Body of pancreas (tissue), 4 donors: ENCODE measurements at places on chromosomes 12 and 14. TPM values are rescaled to one million over a fixed set of nuclear protein-coding genes. Genes with fewer than 3 reads are reported as not detected.

DNA sequence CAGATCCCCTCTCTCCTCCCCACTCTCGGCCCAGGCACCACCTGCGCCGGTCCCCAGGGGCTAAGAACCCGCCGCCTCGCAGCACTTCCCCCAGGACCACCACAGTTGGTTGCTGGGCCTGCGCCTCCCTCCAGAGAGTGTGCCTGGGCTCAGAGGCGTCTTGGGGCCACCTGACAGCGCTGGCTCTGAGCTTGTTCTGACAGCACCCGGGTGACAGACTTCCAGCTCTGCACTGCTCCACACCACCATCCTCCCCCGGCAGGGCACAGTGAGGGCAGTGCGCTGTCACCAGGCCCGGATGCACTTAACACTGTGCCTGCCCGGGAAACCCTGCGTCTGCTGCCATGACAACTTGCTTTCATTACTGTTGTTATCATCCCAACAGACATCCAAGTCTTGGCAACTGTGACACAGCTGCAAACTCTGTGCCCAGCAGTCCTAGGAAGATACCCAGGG lies 6.6 kb downstream of the BRF1 start:
- peak; percentile 48 for DNase-seq

DNA sequence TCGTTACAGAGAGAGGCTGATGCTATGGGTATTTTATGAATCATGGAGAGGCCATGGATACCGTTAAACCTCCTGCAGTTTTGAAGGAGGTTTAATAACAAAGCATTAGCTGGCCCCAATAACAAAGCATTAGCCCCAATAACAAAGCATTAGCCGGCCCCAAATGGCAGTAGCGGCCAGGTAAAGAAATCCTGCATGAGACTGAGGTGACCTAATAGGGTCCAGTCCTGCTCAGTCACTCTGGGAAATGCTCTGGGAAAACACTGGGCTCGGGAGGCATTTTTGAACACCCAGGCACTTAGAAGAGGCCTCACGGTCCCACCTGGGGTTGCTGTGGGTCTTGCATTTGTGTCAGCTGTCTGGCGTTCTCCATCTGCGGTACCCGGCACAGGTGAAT lies 776 bp upstream of the RIN3 start:
- DNase-seq, result no peak

Gene MAPKAPK5
- 17.1 TPM for total RNA-seq

- no peak for DNase-seq
Observed at GRCh38 chr12:57196439-57196838, 20.2 kb upstream of the NXPH4 start.

- DNase-seq, result no peak
Observed at GRCh38 chr14:86543521-86543920, 1013.6 kb downstream of the FLRT2 start.

Gene ZDHHC22
- total RNA-seq, result not detected

GRCh38 chr14:106024983-106025604 lies 498.7 kb downstream of the TMEM121 start:
- no peak for DNase-seq

GRCh38 chr14:81946834-81947798 lies 413.5 kb upstream of the SEL1L start:
- no peak for DNase-seq
